ENCODE measurements at places on chromosomes 5 and 9.
A peak's percentile ranks its signal among the peaks of the same experiment; 100 is the strongest.

- no peak for DNase-seq
Measured at GRCh38 chr5:14851050-14851419, 20.5 kb downstream of the ANKH start.

- no peak for DNase-seq
Measured at GRCh38 chr9:93663877-93664548, 87.6 kb downstream of the PHF2 start.

DNA sequence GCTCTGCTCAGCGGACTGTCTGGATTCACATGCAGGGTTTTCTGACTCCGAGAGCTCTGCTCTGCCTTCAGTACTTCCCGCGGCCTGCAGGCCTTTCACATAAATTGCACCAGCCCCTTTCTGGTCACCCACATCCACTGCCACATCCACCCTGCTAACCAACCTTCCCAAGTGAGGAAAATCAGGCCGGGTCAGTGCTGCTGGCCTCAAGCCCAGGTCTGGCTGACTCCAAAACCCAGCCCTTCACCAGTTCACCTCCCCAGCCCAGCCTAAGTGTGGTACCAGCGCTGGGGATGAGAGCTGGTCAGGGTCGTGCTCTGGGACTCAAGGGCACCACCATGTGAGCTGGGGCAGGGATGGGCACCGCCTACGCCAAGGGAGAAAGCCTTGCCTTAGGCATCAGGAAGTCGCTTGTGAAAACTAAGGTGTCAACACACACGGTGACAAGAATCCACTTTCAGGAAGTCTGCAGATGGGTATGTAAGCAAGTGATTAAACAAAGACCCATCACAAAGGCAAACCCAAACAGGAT, 12.3 kb downstream of the LMAN2 start:
- no peak for DNase-seq

GRCh38 chr5:134100283-134101091, 14.0 kb upstream of the TCF7 start:
- DNase-seq, result no peak

DNA sequence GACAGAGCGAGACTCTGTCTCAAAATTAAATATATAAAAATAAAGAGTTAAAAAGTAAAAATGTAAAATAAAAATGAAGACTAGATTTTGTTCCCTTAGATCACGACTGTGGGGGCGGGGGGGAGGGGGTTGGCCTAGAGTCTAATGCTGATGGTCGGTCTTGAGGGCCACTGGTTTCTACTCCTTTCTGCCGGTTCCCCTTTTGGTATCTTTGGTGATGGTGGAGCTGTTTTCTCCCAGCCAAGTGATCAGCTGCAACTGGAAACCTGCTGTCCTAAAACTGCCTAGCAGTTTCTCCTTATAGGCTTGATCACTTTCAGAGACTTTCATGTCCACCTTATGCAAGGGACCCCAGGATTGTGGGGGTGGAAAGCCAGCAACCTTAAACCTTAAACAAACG, 1.1 kb downstream of the SRD5A1 start:
- DNase-seq, result no peak

- no peak for DNase-seq
Measured at GRCh38 chr9:88418715-88419540, 30.7 kb downstream of the SPIN1 start.

DNA sequence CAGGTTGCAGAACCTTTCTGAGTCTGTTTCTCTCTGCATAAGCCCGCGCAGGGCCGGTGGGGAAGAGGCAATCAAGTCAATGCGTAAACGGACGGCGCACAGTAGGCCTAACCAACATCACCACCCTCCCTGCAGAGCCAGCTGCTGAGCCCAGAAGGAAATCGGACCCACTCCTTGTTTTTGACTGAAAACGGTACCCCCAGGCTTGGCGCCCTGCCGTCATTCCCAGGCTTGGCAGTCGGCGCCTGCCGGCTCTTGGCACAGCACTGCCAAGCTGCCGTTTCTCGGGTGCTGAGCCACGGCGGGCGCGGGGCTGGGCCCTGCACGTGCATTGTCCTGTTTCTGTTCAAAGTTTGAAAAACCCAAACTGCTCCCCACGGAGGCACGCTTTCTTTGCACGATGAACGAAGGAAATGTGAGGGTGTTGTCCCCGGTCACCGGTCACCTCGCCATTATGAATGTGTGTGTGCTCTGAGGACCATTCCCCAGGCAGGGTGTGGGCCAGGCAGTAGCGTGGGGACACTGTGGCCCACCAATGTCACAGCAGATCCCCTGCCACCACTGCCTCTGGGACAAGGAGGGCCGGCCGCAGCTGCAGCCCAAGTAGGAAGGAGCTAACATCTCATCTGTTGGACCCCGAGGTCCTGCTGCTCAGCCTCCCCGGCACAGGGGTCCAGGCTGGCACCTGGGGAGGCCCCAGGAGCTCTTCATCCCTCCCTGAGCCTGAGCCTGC, 20.1 kb downstream of the FIBCD1 start:
- no peak for DNase-seq

DNA sequence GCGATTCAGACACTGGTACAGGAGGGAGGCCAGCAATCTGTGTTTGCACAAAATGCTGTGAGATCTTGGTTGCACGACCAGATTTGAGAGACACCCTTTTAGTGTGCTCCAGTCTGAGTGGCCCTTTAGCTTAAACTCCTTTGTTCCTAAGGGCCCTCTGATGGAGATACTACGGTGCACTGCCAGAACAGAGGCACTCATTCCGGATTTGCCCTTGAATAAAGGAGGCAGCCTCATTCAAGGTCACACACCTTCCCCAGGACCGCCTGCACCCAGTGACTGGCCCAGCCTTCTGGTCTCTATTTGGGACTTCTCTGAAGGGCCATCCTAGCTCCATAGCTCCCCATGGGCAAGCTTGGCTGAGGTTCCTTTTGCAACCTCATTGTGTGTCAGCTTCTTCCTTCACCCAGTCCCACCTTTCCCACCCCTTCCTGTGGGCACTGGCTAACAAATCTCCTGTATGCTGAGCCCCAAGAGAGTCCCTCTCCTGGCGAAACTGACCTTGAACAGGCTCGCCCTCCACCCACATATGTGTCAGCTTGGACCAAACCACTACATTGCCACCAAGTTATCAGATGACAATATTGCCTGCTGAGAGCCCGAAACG, 191.7 kb downstream of the GABBR2 start:
- no peak for DNase-seq

DNA sequence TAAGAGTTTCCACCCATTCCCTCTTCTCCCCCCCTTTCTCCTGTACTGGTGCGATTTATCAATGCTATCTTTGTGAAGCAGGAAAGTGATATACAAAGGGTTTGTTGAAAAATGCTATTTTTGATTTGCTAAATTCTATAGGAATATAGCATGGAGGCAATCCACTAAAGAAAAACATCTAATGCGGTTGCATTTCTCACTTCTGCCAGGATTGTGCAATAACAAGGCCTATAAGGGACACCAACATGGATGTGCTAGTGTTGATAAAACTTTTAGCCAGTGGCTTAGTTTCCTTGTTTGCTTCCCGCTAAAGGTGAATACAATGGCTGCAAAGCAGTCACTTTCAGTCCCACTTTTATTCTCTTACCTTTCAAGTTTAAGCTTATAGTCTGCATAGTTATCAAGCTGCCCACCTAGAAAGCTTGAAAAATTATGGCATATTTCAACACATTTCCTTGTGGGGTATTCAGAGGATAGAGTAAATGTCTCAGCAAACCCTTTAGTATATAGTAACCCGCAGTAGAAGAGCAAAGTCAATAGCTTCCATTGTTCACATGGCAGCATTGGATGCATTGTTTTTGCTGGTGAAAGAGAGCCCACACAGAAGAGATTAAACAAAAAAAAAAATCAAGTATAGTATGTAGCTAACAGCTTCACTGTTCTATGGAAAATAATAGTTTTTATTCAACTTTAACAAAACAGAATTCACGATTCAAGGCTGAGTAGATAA, 674.6 kb upstream of the SEMA6A start:
- DNase-seq, result no peak

GRCh38 chr5:168198359-168198758, 93.1 kb upstream of the WWC1 start:
- no peak for DNase-seq

GRCh38 chr9:124221676-124222075, 36.1 kb upstream of the NEK6 start:
- DNase-seq, result no peak

GRCh38 chr9:137666955-137667670, 48.3 kb downstream of the EHMT1 start:
- DNase-seq, result peak; percentile 42

GRCh38 chr9:106885451-106885850, 22.5 kb downstream of the ZNF462 start:
- no peak for DNase-seq

DNA sequence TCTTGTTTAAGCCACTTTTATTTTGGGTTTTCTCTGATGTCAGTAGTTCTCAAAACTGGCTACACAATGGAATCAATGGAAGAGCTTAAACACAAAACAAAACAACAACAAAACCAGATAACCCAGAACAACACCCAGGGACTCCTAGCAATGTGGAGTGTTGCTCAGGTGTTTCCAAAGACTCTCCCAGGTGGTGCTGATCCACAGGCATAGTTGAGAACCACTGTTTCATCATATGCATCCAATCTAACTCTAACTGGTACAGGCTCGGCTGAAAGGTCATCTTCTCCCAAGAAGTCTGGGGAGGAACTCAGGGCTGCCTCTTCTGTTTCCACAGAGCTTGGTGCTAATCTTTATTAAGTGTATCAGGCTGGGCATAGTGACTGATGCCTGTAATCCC, 5.4 kb upstream of the ALDH1B1 start:
- no peak for DNase-seq

GRCh38 chr9:2497666-2498400, 123.8 kb upstream of the VLDLR start:
- no peak for DNase-seq

DNA sequence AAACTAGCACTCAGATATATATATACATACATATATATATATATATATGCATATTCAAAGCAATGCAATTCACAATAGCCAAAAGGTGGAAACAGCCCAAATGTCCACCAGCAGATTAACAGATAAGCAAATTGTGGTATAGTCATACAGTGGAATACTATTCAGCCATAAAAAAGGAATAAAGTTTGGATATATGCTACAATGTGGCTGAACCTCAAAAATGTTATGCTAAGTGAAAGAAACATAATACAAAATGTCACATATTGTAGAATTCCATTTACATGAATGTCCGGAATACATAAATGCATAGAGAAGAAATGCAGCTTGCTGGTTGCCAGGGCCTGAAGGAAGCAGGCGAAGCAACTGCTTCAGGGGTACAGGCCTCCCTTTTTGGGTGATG, 143.4 kb downstream of the ATPSCKMT start:
- DNase-seq, result no peak

GRCh38 chr9:105879181-105879580, 184.8 kb downstream of the TMEM38B start:
- DNase-seq, result no peak

DNA sequence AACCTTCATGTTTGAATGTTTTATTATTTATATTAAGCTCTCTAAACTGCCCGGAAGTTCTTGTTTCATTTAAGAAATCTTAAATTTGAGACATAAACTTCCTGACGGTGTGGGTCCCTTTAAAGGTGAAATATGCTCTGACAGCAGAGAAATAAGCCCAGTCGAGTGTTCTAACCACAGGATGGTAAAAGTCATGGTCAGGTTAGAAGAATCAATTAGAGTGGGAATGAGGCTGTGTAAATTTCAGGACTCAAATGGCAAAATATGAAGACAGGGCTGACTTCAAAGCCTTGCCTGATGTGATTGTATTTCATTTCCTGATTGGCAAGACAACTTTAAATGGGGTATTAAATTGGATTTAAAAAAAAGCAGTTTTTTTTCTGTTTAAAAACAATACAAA, 432.9 kb upstream of the BRINP1 start:
- no peak for DNase-seq

GRCh38 chr9:110977259-110977709, 61.0 kb downstream of the LPAR1 start:
- no peak for DNase-seq

GRCh38 chr9:135941288-135941995, 19.7 kb downstream of the UBAC1 start:
- no peak for DNase-seq

GRCh38 chr5:129245489-129245888, 150.9 kb downstream of the ISOC1 start:
- no peak for DNase-seq

DNA sequence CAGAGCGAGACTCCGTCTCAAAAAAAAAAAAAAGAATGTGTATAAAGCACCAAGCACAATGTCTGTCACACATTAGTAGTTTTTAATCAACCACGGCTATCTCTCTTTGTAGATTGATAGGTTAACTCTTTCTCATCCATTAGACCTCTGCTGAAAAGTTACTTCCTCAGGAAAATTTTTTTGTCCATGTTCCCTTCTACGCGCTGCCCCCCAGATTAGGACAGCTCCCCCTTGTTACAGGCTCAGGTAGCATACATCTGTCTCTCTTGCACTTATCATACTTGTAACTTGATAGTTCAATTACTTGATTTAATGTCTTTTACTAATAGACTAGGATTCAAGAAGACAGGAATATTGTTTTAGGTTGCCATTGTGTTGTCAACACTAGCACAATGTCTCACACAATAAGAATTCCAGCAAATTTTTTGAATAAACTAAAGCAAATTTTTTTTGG, 1.5 kb downstream of the SPDL1 start:
- no peak for DNase-seq

DNA sequence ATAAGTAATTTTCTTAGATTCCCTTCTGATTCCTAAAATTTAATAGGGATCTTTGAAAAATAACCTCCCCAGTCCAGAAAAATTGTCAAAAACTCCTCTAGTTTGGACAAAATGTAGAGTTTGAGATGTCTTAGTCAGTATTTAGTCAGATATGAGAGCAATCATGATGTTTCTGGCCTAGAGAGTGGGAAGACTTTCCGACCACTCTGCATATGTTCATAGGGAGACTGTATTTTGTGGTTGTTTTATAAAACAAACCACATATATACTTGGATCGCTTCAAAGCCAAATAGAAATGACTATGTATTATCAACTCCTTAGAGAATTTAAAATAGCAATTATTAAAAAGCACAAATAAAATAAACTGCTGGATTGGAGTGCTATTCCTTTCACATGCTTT, 15.8 kb downstream of the ZFAND5 start:
- DNase-seq, result no peak

DNA sequence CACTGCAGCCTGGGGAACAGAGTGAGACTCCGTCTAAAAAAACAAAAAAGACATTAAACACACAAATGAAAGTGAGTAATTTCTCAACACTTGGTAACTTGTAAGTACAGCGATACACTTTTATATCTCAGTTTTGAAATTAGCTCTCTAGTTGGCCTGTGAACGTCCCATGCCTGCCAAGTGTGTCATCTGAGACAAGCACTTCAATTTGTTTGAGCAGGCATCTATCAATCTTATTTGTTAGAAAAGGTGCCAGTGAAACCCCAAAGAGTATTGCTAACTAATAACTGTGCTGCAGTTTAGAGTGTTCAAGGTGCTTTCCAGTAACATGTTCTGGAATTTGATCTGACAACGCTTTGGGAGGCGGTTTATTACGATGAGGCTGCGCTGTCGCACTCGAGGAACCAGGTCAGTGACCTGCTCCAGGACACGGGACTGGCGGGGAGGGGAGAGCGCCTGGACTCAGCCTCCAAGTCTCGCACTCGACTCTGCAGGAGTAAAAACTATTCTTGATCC, 1.1 kb upstream of the SPIN1 start:
- no peak for DNase-seq

GRCh38 chr9:114592356-114592755, 4.8 kb downstream of the ATP6V1G1 start:
- DNase-seq, result no peak
